Kidney epithelial cell (primary cell): ENCODE measurements at places on chromosomes 12 and 14.
A peak's percentile ranks its signal among the peaks of the same experiment; 100 is the strongest.

GRCh38 chr14:94355191-94355794 is 32.2 kb upstream of the SERPINA6 start:
- DNase-seq, result peak; percentile 53

DNA sequence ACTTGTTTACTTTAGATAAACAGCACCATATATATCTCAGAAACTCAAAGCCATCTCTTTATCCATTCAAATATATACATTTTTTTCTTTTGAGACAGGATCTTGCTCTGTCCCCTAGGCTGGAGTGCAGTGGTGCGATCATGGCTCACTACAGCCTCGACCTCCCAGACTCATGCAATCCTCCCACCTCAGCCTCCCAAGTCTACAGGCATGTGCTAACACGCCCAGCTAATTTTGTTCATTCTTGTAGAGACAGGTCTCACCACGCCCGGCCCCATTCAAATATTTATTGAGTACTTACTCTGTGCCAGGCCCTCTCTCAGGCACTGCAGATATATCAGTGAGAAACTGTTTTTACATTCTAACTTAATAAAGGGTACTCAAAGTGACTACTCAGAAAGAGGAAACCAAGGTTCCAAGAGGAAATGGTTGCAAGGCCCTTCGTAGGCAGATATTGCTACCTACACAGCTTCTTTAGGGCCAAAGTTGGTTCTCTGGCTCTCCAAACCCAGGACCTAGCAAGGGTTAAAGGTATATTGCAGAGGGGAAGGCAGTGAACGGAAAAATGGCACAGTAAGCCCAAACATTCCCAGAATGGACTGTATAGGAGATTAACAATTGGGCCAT is 2.9 kb downstream of the ATXN3 start:
- no peak for DNase-seq

DNA sequence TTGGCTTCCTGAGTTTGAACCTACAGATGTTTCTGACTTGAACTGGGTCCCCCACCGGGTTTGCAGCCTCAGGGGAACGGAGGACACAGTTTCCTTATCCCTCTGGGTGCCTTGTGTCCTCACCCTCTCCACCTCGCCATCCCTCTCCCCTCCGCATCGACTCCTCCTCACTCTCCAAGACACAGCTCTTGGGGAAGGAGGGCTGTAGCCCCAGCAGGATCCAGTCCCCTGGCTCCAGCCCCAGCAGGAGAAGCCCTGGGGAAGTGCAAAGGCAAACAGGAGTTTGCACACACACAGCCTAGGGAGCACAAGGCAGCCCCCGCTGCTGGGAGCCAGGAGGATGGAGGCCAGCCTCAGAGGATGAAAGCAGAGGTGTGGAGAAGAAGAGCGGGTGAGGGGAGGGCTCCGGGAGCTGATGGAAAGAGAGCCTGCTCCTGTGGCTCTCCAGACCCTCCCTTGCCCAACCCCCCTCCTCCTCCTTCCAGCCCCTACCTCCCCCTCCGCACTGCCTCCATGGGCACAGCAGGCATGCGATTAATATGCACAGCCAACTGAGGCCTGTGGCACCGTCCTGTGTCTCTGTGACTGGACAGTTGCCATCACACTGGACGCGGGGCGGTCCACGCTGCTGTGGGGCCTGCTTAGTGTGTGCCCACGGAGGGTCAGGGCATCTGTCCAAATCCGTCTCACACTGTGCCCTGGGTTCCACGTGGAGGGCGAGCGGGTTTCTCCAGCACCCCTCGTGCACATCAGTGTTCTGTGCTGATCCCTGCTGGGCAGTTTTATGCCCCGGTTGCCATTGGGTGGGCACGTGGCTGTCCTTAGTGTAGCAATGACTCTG is 193.7 kb upstream of the DIO3 start:
- no peak for DNase-seq

DNA sequence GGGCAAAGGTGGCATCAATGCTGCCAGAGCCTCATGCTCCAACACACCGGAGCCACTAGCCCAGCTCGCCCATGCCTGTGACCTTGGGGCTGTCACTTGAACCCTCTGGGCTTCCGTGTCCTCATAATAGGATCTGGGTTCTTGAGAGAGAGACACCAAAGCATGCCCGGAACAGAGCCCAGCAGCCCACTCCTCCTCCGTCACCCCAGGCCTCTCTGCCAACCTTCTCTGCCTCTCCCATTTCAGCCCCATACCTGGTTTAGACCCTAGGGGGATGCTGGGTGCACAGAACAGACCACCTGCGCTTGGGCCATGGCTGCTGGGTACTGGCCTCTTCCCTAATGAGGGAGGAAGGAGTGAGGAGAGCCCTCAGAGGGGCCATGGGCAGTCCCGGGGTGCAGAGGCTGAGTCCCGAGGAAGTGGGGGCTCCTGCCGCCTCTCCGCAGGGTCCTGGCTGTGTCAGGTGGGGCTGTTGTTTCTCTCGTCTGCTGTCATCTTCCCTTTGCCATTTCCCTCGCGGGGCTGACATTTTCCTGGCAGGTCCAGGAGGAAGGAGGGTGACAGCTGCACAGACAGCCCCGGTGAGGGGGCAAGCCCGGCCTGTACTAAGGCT is 172.4 kb upstream of the RTL1 start:
- no peak for DNase-seq

DNA sequence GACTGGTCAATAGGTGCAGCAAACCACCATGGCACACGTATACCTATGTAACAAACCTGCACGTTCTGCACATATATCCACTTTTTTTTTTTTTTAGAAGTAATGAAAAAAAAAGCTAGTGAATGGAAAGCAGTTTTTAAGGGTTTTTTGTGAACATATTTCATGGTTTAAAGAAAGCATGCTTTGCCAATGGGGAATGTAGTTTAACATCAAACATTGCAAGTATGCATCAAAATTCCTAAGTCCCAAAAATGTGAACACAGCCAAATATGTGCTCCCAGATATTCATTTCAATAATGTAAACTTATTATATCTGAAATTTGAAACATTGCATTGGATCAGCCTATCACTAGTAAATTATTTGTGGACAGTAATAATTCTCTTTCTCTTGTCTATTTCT is 710.4 kb upstream of the FLRT2 start:
- no peak for DNase-seq

DNA sequence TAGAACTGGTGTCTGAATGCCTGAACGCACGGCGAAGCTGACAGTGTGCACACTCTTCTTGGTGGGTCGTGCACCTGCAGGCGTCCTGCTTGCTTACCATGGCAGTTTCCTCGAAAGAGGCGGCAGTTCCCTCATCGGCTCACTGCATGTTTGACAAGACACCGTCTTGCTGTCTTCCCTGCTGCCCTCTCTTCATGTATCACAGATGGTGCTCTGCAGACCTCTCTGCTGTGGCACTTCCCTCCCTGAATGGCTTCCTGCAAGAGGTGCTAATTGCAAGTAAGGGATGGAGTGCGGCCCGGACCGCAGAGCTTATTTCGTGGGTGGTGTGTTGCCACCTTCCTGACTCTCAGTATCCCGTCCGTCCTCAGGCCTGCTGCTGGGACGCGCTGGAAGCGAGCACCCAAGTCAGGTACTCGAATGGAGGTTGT is 156.7 kb upstream of the RTL1 start:
- no peak for DNase-seq

GRCh38 chr12:111792155-111792855 is 25.6 kb downstream of the ALDH2 start:
- no peak for DNase-seq

DNA sequence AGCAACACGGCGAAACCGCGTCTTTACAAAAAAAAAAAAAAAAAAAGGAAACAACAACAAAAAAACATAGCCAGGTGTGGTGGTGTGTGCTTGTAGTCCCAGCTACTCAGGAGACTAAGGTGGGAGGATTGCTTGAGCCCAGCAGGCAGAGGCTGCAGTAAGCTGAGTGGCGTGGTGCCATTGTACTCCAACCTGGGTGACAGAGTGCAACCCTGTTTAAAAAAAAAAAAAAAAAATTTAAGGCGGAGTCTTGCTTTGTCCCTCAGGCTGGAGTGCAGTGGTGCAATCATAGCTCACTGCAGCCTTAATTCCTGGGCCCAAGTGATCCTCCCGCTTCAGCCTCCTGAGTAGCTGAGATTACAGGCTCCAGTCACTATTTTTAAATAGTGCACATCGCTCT is 18.2 kb upstream of the FIGNL2 start:
- no peak for DNase-seq

DNA sequence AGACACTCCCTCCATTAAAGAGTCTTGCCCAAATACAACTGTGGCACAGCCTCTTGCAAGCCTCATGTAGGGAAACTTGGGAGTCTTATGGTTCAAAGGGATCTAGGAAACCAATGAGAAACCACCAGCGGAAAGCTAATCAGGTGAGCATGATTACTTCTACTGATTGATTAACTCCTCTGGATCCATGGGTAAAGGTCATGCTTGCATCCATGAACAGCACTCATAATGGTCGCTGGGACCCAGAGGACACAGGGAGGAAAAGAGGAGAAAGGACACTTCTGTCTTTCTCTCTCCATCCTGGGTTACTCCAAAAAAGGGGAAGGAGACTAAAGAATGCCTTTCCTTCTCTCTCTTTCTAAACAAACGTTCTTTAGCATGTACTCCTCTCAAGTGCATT is 1397.2 kb downstream of the LRFN5 start:
- no peak for DNase-seq

- no peak for DNase-seq
Observed at GRCh38 chr14:91515979-91516378, 5.9 kb upstream of the PPP4R3A start.

DNA sequence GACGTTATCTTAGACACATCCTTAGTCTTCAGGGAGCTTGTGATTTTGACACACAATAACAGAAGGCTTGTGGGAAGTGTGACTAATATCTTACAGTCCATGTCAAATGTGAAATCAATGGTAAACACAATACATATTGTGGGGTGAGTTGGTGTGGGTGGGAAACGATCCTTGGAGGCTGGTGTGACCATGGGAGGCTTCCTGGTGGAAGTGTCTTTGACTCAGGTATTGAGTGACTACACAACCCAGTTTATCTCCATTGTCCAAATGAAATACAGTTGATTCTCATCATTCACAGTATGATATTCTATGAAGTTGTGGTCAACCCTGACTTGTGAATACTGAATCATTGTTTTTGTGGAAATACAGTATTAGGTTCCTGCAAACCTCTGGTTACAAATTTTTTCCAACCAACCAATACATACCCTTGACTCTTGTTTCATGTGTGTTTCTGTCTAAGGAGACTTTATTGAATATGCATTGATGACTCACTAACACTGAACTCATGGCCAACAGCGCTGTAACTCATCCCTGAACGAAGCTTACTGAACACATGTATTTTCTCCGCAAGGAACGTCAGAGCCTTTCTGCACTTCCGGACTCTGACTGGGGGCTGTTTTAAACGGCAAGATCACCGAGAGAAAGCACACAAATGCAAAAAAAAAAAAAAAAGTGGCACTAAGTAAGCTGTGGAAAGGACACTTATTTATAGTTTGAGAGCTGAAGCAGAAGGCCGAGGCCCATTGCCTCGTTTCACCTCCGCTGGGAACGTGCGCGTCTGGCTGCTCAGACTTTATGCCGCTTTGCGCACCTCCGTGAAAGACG is 59.0 kb downstream of the CLMN start:
- no peak for DNase-seq

DNA sequence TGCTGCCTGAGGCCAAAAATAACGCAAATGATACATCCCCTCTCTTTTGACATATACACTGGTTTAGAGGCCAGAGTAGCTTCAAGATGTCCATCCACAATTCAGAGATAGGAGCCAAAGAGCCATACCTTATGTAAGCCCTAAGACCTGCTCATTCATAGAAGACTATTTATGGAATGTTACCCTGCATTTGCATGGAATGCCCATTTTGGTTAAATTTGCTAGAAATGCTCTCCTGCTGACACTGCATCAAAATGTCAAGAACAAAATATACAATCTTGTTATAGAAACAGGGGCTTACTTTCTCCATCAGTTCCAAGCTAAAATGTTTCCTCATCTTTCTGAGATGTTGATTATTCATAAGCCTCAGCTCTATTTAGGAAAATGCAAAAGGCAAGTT is 183.3 kb upstream of the CDKN3 start:
- no peak for DNase-seq

DNA sequence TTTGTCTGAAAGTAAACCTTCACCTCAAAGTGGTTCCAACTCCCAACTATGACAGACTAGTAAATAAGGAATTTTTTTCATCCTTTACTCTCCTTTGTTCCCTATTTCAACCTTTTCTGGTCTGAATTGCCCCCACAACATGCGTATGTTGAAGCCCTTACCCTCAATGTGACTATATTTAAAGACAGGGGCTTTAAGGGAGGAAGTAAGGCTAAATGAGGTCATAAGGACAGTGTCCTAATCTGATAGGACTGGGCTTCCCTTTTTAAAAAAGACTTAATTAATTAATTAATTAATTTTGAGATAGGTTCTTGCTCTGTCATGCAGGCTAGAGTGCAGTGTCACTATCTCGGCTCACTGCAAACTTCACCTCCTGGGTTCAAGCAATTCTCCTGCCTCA is 86.3 kb downstream of the VCPKMT start:
- DNase-seq, result no peak

DNA sequence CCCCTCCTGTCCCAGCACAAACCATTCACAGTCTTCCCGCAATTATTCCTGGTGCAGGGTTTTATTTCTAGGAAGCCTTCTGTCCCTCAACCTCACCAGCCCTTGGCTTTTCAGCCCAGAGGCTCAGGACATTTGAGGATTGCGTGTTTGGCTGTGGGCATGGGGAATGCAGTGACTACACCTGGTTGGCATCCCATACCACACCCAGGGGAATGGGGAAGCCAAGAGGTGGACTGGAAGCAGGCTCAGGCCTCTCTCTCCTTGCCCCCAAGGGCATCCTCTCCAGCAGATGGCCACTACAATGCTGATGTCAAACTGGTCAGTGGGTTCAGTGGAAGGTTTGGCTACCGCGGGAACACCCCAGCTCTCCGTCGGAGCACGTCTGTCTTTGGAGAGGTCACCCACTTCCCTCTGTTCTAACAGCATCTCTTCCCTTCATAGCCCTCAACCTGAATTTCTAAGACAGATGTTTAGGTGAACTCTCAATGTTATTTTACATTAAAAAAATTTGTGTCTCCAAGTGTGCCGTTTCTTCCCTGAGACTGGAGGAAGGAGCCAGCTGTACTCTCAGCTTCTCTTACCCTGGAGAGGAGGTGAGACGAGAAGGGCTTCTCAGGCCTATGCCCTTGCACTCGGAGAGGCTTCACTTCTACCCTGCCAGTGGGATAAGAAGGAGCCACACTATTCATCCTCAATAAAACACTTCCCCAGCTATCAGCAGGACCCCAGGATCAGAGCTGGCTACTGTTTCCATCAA is 35.5 kb downstream of the DCAF4 start:
- DNase-seq, result peak; percentile 60

GRCh38 chr14:58944343-58944967 is 244.0 kb upstream of the DAAM1 start:
- DNase-seq, result no peak

GRCh38 chr14:54366736-54367735 is 29.8 kb upstream of the CDKN3 start:
- no peak for DNase-seq

GRCh38 chr14:73293782-73294781 is 56.8 kb downstream of the PAPLN start:
- DNase-seq, result no peak
